Ovary (tissue), 10 donors: ENCODE measurements at places on chromosomes 16 and 17. TPM values are rescaled to one million over a fixed set of nuclear protein-coding genes. Genes with fewer than 3 reads are reported as not detected.

Gene TEKT1
- polyA plus RNA-seq, result 0.06 TPM

- peak overlapping the region; percentile 80 for H3K27ac ChIP-seq
- H3K36me3 ChIP-seq, result no peaks in the 10 kb centered on the region
- peaks cover 3% of the 10 kb centered on the region for H3K4me1 ChIP-seq
- peak; percentile 34 for DNase-seq
Measured at GRCh38 chr16:54931120-54932014, 702 bp downstream of the IRX5 start.

DNA sequence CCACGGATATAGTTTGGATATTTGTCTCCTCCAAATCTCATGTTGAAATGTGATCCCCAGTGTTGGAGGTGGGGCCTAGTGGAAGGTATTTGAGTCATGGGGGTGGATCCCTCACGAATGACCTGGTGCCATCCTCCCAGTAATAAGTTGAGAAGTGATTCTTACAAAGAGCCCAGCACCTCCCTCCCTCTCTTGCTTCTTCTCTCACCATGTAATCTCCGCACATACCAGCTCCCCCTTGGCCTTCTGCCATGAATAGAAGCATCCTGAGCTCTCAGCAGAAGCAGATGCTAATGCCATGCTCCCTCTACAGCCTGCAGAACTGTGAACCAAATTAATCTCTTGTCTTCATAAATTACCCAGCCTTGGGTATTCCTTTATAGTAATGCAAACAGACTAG lies 41.9 kb upstream of the RBBP6 start:
- no peaks in the 10 kb centered on the region for H3K36me3 ChIP-seq
- H3K4me3 ChIP-seq, result no peak overlapping the region
- no peak for DNase-seq
- no peaks in the 10 kb centered on the region for H3K27me3 ChIP-seq
- H3K4me1 ChIP-seq, result no peaks in the 10 kb centered on the region

DNA sequence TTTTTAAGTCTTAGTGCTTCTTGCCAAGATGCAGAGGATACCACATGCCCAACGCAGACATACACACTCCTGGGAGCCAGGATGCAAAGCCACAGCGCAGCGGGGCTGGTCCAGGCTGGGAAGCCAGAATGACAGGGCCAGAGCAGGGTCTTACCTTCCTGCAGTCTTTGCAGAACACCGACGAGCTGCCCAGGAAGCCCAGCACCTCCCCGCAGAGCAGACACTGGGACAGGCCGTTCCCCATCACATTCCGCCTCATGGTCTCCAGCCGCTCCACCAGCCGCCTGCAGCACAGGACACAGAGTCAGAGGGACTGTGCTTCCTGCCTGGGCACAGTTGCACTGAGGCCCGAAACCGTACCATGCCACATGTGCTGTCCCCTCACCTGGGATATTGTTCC lies 33.3 kb downstream of the RPH3AL start:
- H3K27me3 ChIP-seq, result no peaks in the 10 kb centered on the region
- H3K4me1 ChIP-seq, result no peaks in the 10 kb centered on the region
- DNase-seq, result no peak
- no peak overlapping the region for H3K4me3 ChIP-seq

DNA sequence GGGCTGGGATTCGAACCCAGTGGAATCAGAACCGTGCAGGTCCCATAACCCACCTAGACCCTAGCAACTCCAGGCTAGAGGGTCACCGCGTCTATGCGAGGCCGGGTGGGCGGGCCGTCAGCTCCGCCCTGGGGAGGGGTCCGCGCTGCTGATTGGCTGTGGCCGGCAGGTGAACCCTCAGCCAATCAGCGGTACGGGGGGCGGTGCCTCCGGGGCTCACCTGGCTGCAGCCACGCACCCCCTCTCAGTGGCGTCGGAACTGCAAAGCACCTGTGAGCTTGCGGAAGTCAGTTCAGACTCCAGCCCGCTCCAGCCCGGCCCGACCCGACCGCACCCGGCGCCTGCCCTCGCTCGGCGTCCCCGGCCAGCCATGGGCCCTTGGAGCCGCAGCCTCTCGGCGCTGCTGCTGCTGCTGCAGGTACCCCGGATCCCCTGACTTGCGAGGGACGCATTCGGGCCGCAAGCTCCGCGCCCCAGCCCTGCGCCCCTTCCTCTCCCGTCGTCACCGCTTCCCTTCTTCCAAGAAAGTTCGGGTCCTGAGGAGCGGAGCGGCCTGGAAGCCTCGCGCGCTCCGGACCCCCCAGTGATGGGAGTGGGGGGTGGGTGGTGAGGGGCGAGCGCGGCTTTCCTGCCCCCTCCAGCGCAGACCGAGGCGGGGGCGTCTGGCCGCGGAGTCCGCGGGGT lies at the start of gene CDH1:
Gene CDH1, plus strand, starts transcription at position 247 of the 684 bp plus-strand sequence. Its CDS starts 124 bp downstream, at position 371.
- H3K4me1 ChIP-seq, result peaks cover 3% of the 10 kb centered on the region
- DNase-seq, result peak; percentile 20
- H3K36me3 ChIP-seq, result no peaks in the 10 kb centered on the region
- no peaks in the 10 kb centered on the region for H3K27me3 ChIP-seq

DNA sequence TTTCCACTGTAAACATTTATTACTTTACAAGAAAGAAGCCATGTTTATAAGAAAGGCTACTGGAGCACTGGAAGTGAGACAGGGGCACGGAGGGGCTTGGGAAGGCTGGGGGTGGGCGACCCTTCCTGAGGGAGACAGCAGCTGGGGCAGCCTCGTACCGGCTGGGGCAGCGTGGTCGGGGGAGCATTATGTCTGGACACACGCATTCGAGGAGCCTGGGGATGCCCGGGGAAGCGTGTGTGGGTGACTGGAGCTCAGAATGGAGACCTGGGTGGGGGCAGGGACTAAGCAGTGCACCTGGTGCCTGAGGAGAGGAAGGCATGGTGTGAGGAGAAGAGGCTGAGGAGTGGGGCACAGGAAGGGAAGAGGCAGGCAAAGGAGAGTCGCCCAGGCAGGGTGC lies 64.5 kb downstream of the SRCIN1 start:
- H3K4me1 ChIP-seq, result no peaks in the 10 kb centered on the region
- H3K36me3 ChIP-seq, result no peaks in the 10 kb centered on the region
- no peak overlapping the region for H3K4me3 ChIP-seq
- H3K27me3 ChIP-seq, result no peaks in the 10 kb centered on the region
- DNase-seq, result no peak
- H3K27ac ChIP-seq, result no peak overlapping the region

DNA sequence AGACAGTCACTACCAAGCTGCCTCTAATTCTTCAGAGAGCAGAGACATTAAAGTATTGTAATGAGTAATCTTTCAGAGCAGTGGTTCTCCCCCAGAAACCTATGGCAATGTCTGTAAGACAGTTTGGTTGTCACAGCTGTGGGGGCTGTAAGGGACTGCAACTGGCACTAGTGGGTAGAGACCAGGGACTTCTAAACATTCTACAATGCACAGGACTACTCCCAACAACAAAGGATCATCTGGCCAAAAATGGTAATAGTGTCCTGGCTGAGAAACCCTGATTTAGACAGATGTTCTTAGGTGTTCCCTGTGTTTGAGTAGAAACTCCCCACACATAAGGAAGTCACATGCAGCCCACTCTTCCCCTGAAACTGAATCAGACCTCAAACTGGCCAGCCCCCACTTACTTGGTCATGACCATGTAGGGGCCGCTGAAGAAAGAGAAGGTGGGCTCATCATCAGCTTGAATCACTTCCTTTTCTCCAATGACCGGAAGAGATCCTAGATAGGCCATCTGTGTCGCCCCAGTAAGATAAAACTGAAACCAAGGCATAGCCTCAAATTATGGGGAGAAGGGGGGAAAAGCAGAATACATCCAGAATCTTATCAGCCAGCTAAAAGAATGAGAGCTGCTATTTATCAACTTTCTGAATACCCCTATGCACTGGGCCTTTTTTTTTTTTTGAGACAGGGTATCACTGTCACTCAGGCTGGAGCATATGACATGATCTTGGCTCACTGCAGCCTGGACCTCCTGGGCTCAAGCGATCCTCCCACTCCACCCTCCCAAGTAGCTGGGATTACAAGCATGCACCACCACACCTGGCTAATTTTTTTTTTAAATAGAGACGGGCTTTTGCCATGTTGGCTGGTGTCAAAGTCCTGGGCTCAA lies 75.8 kb downstream of the TEX14 start:
- H3K4me1 ChIP-seq, result no peaks in the 10 kb centered on the region
- no peaks in the 10 kb centered on the region for H3K27me3 ChIP-seq
- H3K4me3 ChIP-seq, result no peak overlapping the region
- H3K36me3 ChIP-seq, result no peaks in the 10 kb centered on the region
- no peak for DNase-seq
